ENCODE measurements at places on chromosomes 11 and 22. TPM values are rescaled to one million over a fixed set of nuclear protein-coding genes. Genes with fewer than 3 reads are reported as not detected.

Gene MN1
- 0.16 TPM for total RNA-seq

Gene OR51I1
- not detected for total RNA-seq

Gene CHEK2
- 17.3 TPM for total RNA-seq

- no peaks in the 10 kb centered on the region for H3K27me3 ChIP-seq
- no peak for DNase-seq
- H3K4me1 ChIP-seq = no peaks in the 10 kb centered on the region
- H3K36me3 ChIP-seq = no peaks in the 10 kb centered on the region
Measured at GRCh38 chr22:46491946-46492345, 45.5 kb downstream of the CELSR1 start.

GRCh38 chr11:778976-779954, 2.0 kb upstream of the GATD1 start:
- no peak for DNase-seq
- H3K27ac ChIP-seq = no peak overlapping the region
- H3K27me3 ChIP-seq = no peaks in the 10 kb centered on the region
- H3K4me1 ChIP-seq = peaks cover 30% of the 10 kb centered on the region
- H3K36me3 ChIP-seq = peaks cover 14% of the 10 kb centered on the region

GRCh38 chr11:69499186-69499917, 17.9 kb downstream of the LINC01488 start:
- H3K36me3 ChIP-seq = no peaks in the 10 kb centered on the region
- no peak overlapping the region for H3K27ac ChIP-seq
- H3K4me1 ChIP-seq = peaks cover 5% of the 10 kb centered on the region
- no peak overlapping the region for H3K4me3 ChIP-seq
- peaks cover 2% of the 10 kb centered on the region for H3K27me3 ChIP-seq

- no peaks in the 10 kb centered on the region for H3K27me3 ChIP-seq
- H3K27ac ChIP-seq = no peak overlapping the region
- DNase-seq = no peak
- no peaks in the 10 kb centered on the region for H3K36me3 ChIP-seq
- no peak overlapping the region for H3K4me3 ChIP-seq
Measured at GRCh38 chr22:26994801-26995200, 337.4 kb downstream of the MIAT start.

GRCh38 chr11:110452720-110453119, 23.0 kb downstream of the FDX1 start:
- H3K4me3 ChIP-seq = no peak overlapping the region
- peaks cover 19% of the 10 kb centered on the region for H3K36me3 ChIP-seq
- H3K27me3 ChIP-seq = no peaks in the 10 kb centered on the region
- peaks cover 41% of the 10 kb centered on the region for H3K4me1 ChIP-seq

DNA sequence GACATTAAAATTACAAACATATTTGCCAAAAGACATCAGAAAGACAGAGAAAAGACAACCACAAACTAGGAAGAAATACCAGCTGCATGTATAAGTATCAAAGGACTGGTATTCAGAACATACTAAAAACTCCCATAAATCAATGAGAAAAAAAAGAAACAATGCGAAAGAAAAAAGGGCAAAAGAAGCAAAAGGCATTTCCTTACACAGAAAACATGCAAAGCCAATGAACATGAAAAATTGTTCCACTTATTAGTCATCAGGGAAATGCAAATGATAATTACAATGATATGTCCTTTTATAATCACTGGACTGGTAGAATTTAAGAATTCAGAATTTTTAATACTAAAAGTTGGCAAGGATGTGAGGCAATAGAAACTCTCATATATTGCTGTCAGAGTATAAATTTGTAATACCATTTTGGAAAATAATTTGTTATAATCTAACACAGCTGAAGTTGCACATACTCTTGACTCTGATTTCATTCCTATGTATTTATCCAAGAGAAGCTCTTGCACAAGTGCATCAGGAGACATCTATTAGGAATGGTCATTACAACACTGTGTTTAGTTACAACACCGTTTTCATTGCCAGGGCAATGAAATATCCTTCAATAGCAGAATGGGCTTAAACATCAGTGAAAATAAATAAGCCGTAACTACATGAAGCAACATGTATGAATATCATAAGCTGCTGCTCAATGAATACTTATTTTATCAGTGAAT, 279.7 kb downstream of the SWAP70 start:
- no peak for DNase-seq
- no peaks in the 10 kb centered on the region for H3K4me1 ChIP-seq
- H3K27ac ChIP-seq = no peak overlapping the region
- peaks cover 8% of the 10 kb centered on the region for H3K36me3 ChIP-seq
- no peaks in the 10 kb centered on the region for H3K27me3 ChIP-seq
- no peak overlapping the region for H3K4me3 ChIP-seq

GRCh38 chr22:32721328-32722180, 80.0 kb upstream of the TIMP3 start:
- no peak for DNase-seq
- peaks cover 32% of the 10 kb centered on the region for H3K4me1 ChIP-seq
- H3K36me3 ChIP-seq = no peaks in the 10 kb centered on the region
- H3K27ac ChIP-seq = no peak overlapping the region
- no peak overlapping the region for H3K4me3 ChIP-seq
- peaks cover 1% of the 10 kb centered on the region for H3K27me3 ChIP-seq

DNA sequence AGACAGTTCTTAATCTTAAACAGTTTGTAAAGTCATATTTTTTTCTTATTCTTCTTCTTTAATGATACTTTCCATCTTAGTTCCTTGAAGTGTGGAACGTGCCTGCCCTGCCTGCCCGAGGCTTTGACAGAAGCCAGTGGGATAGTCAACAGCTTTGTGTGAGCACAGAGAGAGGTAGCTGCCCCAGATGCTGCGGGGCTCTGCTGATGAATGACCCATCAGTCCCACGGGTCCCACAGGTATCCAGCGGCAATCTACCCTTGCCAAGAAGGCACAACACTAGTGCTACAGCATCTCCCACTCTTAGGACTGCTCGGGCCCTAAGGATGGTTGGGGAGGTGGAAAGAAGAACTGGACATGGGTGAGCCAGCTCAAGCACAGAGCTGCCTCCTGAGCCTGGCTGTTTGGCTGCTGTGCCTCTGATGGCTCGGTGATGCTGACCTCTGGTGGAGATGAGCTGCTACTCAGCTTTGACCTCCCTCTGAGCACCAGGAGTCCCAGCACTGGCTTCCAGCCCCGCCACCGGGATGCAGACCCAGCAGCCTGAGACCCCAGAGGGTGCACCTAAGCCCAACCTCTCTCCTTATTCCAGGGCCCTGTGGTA, 11.8 kb upstream of the APLNR start:
- H3K4me1 ChIP-seq = peaks cover 5% of the 10 kb centered on the region
- no peak overlapping the region for H3K4me3 ChIP-seq
- no peaks in the 10 kb centered on the region for H3K36me3 ChIP-seq
- H3K27me3 ChIP-seq = peaks cover 23% of the 10 kb centered on the region
- H3K27ac ChIP-seq = no peak overlapping the region

GRCh38 chr11:114153224-114153623, 93.7 kb downstream of the ZBTB16 start:
- H3K27me3 ChIP-seq = no peaks in the 10 kb centered on the region
- H3K4me1 ChIP-seq = peaks cover 19% of the 10 kb centered on the region
- DNase-seq = no peak
- no peaks in the 10 kb centered on the region for H3K36me3 ChIP-seq
- no peak overlapping the region for H3K27ac ChIP-seq

DNA sequence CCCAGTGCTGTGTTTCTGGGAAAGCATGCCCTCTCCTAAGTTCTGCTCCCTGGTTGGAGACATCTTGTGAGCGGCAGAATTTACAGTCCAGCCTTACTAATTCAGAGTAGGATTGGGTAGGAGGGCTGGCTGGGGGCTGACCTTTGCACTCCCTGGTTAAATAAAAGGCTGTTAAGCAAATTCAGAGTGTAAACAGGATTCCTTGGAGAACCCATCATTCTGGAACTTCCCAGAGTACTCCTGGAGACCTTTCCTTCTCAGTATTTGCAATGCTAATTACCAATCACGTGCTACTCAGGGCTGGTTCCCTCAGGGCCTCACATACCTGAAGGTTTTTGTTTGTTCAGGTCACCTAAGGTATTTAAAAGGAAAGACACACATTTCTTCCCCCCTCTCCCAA, 340.2 kb downstream of the TBC1D22A start:
- peaks cover 6% of the 10 kb centered on the region for H3K4me1 ChIP-seq
- H3K36me3 ChIP-seq = peaks cover 10% of the 10 kb centered on the region
- no peak overlapping the region for H3K27ac ChIP-seq
- no peak for DNase-seq
- no peaks in the 10 kb centered on the region for H3K27me3 ChIP-seq

- H3K4me3 ChIP-seq = no peak overlapping the region
- no peaks in the 10 kb centered on the region for H3K4me1 ChIP-seq
- H3K27me3 ChIP-seq = no peaks in the 10 kb centered on the region
- peaks cover 28% of the 10 kb centered on the region for H3K36me3 ChIP-seq
- H3K27ac ChIP-seq = no peak overlapping the region
Measured at GRCh38 chr22:31602259-31602952, 59.6 kb downstream of the PISD start.

- H3K27me3 ChIP-seq = no peaks in the 10 kb centered on the region
- H3K4me1 ChIP-seq = peaks cover 58% of the 10 kb centered on the region
- H3K4me3 ChIP-seq = no peak overlapping the region
- DNase-seq = no peak
- H3K27ac ChIP-seq = no peak overlapping the region
Measured at GRCh38 chr11:61045271-61045670, 57.0 kb upstream of the CD5 start.

DNA sequence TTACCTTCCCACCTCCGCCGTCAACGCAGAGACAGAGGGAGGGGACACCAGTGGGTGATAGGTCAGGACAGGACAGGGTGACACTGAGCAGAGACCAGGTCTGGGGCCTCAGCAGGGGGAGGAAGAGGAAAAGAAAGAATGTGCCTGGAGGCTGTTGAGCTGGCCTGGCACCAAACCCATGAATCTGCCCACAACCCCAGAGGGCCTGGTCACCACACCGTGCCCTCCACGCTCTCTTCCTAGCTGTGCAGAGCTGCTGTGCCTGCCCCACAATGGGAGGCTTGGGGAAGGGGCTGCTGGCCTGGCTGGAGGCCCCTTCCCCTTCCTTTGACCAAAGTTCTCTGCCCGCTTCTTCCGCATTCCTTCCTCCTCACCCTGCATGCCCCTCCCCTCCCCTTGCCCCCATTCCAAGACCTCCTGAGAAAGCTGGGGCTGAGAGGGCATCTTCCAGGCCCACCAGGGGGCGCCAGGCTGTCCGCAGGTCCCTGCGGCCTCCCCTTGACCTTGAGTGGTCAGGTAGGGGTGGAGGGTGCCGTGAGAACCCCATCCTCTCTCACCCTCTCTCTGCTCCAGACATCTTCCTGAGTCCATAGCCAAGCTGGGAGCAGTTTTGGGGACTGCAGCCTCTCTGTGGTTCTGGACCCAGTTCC, 11.0 kb upstream of the CACNA1I start:
- peaks cover 26% of the 10 kb centered on the region for H3K27me3 ChIP-seq
- peaks cover 2% of the 10 kb centered on the region for H3K4me1 ChIP-seq
- DNase-seq = peak; percentile 30
- H3K36me3 ChIP-seq = no peaks in the 10 kb centered on the region

DNA sequence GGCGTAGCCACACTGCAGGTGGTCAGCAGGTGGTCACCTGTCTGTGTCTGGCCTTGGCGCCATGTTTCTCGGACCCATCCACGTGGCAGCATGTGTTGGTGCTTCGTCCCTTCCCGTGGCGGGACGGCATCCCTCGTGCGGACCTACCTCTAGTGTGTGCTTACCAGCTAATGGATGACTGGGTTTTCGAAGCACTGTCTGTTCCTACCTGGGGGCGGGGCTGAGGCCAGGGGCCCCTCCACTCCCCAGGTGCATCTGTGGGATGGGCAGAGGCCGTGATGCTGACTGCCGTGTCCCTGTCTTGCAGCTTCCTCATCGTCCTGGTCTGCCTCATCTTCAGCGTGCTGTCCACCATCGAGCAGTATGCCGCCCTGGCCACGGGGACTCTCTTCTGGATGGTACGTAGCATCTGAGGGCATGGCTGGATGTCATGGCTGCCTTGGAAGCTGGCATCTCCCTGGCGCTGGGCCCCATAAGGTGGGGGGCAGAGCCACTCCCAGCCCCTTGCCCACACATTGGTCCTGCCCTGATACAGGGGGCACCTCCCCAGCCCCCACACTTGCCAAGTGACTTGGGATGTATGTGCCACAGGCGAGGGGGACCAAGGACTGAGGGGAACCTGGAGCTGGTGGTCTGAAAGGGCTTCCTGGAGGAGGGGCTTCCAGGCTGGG, 82.9 kb downstream of the KCNQ1 start:
- no peaks in the 10 kb centered on the region for H3K36me3 ChIP-seq
- DNase-seq = no peak
- no peaks in the 10 kb centered on the region for H3K27me3 ChIP-seq
- H3K27ac ChIP-seq = no peak overlapping the region
- peaks cover 27% of the 10 kb centered on the region for H3K4me1 ChIP-seq
- no peak overlapping the region for H3K4me3 ChIP-seq

- DNase-seq = no peak
- H3K27ac ChIP-seq = no peak overlapping the region
- peaks cover 3% of the 10 kb centered on the region for H3K4me1 ChIP-seq
- no peaks in the 10 kb centered on the region for H3K27me3 ChIP-seq
- H3K4me3 ChIP-seq = no peak overlapping the region
Measured at GRCh38 chr22:25540166-25540907, 24.1 kb upstream of the GRK3 start.

DNA sequence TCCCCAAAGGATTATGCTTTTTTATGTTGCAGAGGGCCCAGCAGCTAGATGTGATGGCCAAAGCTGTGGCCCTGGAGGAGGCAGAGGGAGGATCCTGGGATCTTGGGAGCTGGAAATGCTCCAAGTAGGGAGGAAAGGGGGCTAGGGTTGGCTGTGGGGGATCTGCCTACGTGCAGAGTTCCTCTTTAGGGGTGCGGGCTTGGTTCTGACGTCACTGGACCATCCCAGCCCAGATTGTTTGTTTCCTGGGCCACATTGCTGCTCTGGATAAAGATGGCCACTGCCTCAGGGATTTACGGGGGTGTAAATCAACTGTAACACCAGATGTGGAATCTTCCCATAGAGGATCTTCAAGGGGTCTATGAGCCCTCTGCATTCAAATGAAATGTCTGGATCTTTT, 110.3 kb upstream of the SYT13 start:
- H3K27ac ChIP-seq = no peak overlapping the region
- H3K27me3 ChIP-seq = no peaks in the 10 kb centered on the region
- H3K4me1 ChIP-seq = no peaks in the 10 kb centered on the region
- no peaks in the 10 kb centered on the region for H3K36me3 ChIP-seq

- no peaks in the 10 kb centered on the region for H3K36me3 ChIP-seq
- DNase-seq = no peak
- peaks cover 10% of the 10 kb centered on the region for H3K27me3 ChIP-seq
- H3K4me3 ChIP-seq = no peak overlapping the region
- no peaks in the 10 kb centered on the region for H3K4me1 ChIP-seq
Measured at GRCh38 chr22:34814260-34815025, 251.5 kb upstream of the ISX start.

DNA sequence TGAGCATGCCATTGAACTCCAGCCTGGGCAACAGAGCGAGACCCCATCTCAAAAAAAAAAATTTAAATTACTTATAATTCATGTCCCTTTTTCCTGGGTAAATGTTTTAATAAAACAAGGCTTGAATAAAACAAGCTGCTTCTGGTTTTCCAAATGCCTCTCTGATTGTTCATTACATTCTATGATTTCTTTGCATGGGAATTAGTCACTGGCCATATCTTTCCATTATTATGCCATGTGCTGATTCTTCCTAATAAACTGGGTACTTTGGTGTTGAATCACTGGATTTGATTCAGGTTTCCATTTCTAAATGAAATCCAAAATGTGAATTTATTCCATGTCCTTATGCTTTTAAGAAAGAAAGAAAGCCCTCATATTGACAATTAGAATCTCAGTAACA, 42.6 kb downstream of the ZNF215 start:
- no peak for DNase-seq
- no peak overlapping the region for H3K27ac ChIP-seq

GRCh38 chr22:19688301-19689290, 25.7 kb upstream of the SEPTIN5 start:
- no peak overlapping the region for H3K4me3 ChIP-seq
- H3K4me1 ChIP-seq = no peaks in the 10 kb centered on the region
- H3K27ac ChIP-seq = no peak overlapping the region
- peaks cover 9% of the 10 kb centered on the region for H3K27me3 ChIP-seq
- no peak for DNase-seq
